ENCODE measurements at places on chromosomes 2 and 18.

DNA sequence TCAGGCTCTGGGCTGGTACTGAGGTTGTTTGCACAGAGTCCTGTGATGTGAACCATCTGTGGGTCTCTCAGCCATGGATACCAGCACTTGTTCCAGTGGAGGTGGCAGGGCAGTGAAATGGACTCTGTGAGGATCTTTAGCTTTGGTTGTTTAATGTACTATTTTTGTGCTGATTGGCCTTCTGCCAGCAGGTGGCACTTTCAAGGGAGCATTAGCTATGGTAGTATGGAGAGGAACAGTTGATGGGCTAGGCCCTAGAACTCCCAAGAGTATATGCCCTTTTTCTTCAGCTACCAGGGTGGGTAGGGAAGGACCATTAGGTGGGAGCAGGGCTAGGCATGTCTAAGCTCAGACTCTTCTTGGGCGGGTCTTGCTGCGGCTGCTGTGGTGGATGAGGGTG is 257.0 kb upstream of the GYPC start:
- DNase-seq: no peak

- no peak for DNase-seq
Measured at GRCh38 chr2:138536302-138536701, 34.7 kb downstream of the SPOPL start.

DNA sequence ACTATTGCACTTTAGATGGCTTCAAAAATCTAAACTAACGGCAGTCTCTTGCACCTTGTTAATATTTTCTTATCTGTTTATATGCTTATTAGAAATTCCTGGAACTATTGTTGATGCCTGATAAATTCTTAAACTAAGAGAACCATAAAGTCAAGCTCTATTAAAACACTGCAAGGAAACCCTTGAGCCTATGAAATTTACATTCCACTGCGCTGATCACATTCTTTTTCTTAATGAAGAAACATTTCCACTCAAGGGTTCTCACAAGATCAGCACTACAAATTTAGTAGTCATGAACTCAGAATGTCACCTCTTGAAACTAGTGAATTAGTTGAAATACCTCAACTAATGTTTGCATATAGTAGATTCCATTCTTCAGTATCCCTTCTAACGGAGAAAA is 331.8 kb upstream of the SLC8A1 start:
- DNase-seq: no peak

DNA sequence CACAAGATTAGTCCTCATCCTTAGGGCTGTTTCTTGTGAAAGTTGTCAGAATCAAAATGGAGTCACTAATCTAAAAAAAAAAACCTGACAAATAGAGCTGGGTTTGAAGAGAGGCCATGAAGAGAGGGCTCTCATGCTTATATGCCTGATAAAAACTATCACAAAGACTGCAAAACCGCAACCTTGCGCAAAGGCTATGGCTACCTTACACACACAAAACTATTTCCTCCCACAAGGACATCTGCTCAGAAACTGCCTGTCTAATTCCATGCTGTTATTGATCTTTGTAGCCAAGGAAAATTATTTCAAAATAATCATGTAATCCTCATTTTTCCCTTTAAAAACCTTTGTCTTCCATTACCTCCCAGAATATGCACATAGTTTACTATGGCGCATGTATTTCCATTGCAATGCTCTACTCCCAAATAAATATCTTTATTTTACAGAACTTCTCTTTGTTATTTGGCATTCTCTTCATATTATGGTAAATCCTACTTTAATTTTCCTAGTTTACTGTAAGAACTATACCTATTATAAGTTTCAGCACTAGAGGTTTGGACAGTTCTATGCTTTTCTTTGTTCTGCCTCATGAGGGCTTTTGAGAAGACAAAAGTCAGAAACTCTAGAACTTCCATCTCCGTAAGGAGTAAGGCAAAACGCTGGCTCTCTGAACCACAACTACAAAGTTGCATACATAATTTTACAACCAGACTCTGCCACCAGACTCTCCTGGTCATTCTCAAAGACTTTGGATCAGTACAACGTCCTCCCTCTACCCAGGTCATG is 9.6 kb upstream of the DPYSL5 start:
- DNase-seq: no peak

Measured in cerebellar nuclear complex (tissue), 1 donor.